ENCODE measurements at places on chromosomes 12 and 14.

- DNase-seq, result no peak
Observed at GRCh38 chr14:29955087-29955486, 27.4 kb upstream of the PRKD1 start.

GRCh38 chr12:110124269-110124995 lies at the start of gene IFT81:
IFT81 (plus strand) TSS chr12:110124357; CDS start chr12:110127381, 3,024 bp downstream.
- DNase-seq, result peak; percentile 82

- no peak for DNase-seq
Observed at GRCh38 chr12:99709619-99710018, 62.1 kb downstream of the GARIN6 start.

GRCh38 chr14:99143126-99143525 lies 128.9 kb downstream of the BCL11B start:
- no peak for DNase-seq

DNA sequence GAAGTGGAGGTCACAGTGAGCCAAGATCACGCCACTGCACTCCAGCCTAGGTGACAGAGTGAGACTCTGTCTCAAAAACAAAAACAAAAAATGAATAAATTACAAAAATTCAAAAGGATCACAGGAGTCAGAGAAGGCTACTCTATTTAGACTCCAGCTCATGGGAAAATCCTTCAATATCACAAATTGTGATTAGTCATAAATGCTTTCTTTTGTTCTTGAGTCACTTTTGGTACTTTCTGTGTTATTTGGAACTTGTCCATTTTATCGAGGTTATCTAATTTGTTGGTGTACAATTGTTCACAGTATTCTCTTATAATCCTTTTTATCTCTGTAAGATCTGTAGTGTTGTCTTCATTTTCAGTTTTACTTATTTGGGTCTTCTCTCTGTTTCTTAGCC lies 18.9 kb downstream of the ALDH2 start:
- no peak for DNase-seq

DNA sequence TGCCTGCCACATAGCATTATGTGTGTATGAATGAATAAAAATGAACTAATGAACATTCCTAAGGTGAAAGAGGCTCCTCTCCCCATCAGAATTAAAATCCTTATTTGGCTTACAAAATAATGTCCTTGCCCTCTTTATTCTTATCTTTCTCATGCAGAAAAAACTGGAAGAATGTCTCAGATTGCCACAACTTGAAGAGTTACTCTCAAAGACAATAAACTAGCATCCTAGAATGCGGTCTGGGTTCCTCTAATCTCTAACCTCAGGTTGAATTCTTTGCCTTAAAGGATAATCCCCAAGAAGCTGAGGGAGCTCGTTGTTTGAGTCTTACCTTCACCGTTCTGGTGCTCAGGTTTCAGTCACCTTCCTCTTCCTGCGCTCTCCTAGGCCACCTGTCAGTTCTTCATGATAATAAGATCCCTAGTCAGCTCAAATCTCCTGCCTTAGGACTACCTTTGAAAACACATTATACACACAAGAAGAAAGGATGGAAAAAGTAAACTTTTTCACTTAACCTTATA lies 147.1 kb downstream of the PHLDA1 start:
- DNase-seq, result no peak

GRCh38 chr12:95637010-95637409 lies 85.7 kb upstream of the USP44 start:
- DNase-seq, result no peak

DNA sequence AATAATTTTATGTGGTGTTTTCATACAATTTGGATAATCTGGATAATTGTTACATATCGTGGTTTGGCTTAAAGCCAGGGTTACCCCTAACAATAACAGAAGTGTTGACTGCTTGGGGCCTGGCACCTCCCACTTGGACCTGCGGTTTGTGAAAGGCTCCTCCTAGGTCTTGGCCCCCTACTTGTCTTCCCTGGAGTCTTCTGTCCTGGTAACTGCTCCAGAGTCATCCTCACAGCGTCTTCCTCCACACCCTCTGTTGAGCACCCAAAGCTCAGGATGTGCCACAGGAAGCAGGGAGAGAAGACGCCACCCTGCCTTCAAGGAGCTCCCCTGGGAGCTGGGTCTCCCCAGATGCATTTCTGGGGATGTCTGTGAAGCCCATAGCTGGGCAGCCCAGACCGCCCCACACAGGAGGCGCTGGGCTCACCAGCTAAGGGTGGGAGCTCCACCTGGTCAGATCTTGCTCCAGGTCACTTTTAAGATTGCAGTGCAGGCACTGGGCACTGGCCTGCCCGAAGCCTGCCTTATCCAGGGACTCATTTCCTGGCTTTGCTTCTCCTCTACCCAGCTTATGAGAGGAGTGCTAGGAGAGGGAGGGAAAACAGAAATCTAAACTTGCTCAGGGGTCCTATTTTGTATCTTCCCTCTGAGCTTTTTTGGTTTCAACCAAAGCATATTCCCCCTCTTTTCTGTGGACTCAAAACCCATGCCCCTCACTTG lies 98.2 kb downstream of the ZFP36L1 start:
- DNase-seq, result no peak

GRCh38 chr14:75283833-75284563 lies 5.4 kb downstream of the FOS start:
- DNase-seq, result peak; percentile 17

GRCh38 chr14:92995620-92996019 lies 72.7 kb downstream of the CHGA start:
- no peak for DNase-seq

GRCh38 chr12:2051700-2052621 lies 826 bp upstream of the CACNA1C start:
- DNase-seq, result peak; percentile 33

DNA sequence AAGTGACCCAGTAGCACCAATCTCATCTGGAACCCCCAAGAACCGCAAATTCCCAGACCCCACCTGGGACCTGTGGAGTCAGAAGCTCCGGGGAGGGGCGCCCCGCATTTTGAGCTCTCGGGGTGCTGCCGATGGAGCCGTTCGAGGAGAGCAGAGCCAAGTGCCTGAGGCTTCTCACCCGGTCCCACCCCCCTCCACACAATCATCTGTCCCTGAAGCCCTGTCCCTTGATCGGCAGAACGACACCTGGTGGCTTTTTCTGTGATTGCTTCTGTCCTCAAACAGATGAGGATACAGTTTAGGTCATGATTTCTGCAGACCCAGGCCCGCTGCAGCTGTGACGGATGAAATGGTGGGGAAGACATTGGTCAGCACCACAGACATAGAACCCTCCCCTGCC lies 74.7 kb downstream of the NOC4L start:
- DNase-seq, result peak; percentile 14

DNA sequence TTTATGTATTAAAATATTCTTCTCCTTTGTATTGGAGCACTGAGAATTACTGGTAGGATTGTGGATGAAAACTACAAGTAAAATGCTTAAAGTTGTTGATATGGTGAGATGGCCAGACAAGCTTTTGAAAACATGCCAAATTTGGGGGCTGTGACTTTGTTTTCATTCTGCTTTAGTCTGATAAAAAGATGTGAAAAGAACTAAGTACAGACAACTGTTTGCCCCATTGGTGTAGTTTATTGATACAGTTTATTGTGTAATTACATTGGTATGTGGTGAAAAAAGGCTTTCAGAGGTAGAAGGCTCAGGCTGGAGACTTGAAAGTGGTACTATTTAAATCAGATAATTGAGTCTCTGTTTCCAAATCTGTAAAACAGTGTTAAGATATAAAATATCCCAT lies 746.8 kb downstream of the DIO2 start:
- no peak for DNase-seq

GRCh38 chr14:49574038-49574437 lies 12.1 kb downstream of the RPS29 start:
- DNase-seq, result no peak

GRCh38 chr12:56836800-56837663 lies 73.9 kb downstream of the HSD17B6 start:
- no peak for DNase-seq

- DNase-seq, result no peak
Observed at GRCh38 chr12:6662602-6662905, 365 bp downstream of the ING4 start.

GRCh38 chr12:123998991-123999359 lies 26.0 kb downstream of the ZNF664 start:
- no peak for DNase-seq

DNA sequence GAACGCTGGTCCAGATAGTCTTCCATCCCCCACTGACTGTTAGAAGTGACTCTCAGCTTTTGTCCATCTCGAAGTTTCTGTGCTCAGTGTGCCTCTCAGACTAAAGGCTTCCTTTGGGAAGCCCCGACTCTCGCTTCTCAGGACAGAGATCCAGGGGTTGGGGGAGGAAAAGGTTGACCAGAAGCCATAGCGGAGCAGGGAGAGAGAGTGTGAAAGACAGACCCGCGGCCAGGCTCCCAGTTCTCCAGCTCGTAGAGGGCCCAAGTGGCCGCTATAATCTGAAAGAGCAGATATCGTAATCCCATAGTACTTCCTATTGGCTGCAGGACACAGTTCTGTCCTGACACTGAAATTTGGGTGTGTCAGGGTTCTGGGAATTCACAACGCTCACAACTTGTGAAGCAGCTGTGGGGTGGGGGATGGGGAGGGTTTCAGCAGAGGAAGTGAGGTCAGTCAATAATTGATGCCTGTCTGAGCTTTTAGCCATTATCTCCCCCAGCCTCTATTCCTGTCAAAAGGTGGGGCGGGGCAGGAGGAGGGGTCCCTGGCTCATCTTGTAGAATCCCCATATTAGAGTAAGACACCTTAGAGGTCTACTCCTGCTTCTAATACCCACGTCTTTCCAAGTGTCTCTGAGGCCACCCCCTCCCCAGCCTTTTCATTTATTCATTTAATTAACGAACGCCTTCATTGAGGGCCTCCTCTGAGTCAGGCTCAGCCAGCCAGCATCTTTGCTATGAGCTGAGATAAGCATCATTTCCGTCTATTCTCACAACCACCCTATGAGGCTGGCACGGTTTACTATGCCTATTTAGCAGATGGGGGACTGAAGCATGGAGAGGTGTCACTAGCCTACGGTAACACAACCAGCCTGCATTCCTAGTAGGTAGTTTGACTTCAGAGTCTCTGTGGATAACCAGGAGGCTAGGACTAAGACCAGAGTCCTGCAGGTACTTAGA lies 1.6 kb upstream of the ACVRL1 start:
- DNase-seq, result no peak

GRCh38 chr12:10392394-10392930 lies 2.6 kb upstream of the KLRK1 start:
- no peak for DNase-seq

GRCh38 chr12:8078398-8078797 lies 3.7 kb upstream of the NECAP1 start:
- peak; percentile 29 for DNase-seq
